ENCODE measurements at places on chromosomes 5 and 9.

DNA sequence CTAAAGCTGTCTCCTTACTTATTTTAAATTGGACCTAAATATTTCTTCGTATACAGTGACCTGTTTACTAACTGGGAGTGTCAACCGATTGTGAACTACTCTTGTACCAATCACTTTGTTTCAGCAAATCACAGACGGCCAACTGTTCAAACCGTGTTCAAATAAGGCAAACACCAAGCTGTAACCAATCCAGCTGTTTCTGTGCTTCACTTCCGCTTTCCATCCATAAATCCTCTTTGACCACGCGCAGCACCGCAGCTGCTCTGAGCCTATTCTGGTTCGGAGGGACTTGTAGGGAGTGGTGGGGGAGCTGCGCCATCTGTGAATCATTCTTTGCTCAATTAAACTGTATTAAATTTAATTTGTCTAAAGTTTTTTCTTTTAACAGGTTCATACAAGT lies 4.8 kb upstream of the FAM240B start:
- no peak for DNase-seq

DNA sequence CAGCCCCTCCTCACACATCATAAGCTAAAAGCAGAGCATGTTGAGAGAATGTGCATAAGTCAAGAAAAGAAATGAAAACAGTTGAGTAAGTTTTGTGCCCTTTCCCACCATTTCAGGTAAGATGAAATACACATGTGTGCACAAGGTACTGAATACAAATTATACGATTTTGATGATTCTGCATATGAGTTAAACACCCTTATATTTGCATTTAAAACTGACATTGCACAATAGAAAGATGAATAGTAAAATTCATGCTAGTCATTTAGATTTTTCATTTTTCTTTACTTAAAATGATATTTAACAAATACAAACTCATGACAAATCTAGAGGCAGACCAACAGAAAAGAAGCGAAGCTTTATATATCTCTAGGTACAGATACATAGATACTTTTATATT lies 24.9 kb upstream of the PSD2 start:
- DNase-seq, result no peak

DNA sequence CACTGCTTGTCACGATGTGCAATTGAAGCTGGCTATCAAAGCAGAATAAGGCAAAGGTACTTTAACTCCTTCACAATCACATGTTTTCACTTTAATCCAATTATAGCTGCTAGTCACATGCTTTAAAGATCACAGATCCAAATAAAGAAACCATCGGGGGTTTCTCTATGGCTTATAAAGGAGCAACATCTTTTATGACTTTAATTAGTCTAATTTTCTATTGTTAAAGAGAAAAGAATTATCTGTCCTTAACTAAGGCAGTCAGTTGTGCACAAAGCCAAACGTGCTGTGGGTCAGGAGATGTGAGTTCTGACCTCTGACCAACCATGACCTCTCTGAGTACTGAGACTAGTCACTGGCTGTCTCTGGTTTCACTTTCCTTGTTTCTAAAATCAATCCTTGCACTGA lies 561.1 kb downstream of the RAB3C start:
- no peak for DNase-seq

GRCh38 chr5:173328844-173329490 lies 753 bp upstream of the STC2 start:
- DNase-seq, result peak; percentile 94

- DNase-seq, result no peak
Observed at GRCh38 chr5:39876146-39876545, 451.4 kb upstream of the DAB2 start.

DNA sequence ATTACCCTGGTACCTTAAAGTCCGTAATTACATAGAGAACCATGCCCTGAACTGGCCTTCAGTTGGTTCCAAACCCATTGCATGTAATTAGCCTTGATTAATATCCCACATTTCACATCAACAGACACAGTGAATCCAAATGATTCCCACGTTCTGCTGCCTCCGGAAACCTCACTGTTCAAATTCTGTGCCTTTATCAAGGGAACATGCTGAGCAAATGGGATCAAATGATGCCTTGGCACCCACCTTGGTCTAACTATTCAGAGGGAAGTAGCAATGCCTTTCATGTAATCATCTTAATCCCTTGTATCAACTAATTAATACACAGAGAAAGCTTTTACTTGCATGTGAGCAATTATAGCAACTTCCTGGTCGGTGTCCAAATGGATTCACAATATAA lies 100.6 kb downstream of the EFNA5 start:
- DNase-seq, result no peak

GRCh38 chr9:23606107-23606506 lies 219.9 kb downstream of the ELAVL2 start:
- DNase-seq, result no peak

DNA sequence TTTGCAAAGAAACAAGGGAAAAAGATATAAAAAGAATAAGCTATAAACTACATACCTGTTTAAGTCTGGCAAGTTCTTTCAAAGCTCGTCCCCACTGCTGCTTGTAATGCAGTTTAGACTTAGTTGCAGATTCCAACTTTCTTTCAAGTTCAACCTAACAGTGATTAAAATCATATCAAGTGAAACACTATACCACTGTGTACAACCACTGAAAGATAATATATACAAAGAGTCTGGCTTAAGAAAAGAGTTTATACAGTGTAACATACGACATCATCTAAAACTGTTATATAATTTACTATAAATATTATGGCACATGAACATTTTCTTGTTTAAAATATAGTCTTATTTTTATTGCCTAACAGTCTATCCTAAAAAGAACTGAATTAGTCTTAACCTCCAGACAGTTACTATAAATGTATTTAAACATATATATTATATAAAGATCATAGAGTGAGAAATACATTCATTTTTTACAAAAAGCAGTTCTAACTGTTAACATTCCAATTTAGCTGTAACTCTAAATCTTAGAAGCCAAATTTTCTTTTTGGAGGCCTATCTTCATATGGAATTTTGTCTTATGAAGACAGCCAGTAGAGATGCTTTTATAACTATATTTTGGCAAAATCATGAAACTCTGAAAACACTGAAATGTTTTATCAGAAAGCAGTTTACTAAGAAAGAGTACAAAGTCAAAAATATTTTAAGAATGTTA lies 58.6 kb downstream of the CEP120 start:
- DNase-seq, result no peak

DNA sequence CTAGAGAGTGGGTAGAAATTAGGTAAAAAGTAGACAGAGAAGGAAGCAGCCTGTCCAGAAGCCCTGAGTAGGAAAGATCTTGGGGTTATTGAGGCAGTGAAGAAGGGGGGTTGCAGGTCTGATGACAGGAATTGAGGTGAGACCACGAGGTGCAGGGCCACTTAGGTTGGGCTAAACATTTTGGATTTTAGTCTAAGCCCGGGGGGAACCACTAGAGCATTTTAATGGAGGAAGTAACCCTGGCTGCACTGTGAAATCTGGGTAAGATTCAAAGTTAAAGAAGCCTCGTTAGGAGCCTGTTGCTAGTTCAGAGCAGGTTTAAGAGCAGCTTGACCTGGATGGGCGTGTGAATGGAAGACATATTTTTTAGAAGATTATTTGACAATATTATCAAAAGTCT lies 38.3 kb downstream of the MAP3K1 start:
- no peak for DNase-seq

GRCh38 chr5:119290161-119290569 lies 65.7 kb upstream of the TNFAIP8 start:
- DNase-seq, result no peak

GRCh38 chr9:122286764-122287163 lies 22.1 kb downstream of the MRRF start:
- no peak for DNase-seq

DNA sequence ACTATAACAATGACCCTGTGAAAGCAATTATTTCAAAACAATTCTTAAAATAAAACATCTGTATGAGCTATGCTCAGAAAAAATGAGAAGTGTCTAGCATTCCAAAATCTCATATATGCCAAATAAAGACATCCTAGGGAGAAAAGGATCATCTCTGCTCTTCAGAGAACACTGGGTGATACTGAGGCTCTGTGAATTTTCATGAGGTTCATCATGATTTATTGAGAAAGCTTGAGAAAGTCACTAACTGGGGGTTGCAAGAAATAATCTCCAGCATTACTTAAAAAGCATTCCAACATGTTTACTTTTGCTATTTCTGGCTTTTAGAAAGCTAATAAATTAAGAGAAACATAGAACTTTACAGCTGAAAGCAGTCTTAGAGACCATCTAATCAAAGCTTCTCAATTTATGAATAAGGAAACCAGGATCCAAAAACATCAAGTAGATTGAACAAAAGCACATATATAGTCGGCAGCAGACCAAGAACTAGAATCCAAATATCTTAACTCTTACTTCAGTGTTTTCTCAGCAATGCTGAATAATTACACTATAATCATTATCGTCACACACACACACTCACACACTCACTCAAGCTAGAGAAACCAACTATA lies 372.8 kb downstream of the NR2F1-AS1 start:
- DNase-seq, result no peak

- DNase-seq, result no peak
Observed at GRCh38 chr5:173835661-173836060, 52.5 kb upstream of the CPEB4 start.

DNA sequence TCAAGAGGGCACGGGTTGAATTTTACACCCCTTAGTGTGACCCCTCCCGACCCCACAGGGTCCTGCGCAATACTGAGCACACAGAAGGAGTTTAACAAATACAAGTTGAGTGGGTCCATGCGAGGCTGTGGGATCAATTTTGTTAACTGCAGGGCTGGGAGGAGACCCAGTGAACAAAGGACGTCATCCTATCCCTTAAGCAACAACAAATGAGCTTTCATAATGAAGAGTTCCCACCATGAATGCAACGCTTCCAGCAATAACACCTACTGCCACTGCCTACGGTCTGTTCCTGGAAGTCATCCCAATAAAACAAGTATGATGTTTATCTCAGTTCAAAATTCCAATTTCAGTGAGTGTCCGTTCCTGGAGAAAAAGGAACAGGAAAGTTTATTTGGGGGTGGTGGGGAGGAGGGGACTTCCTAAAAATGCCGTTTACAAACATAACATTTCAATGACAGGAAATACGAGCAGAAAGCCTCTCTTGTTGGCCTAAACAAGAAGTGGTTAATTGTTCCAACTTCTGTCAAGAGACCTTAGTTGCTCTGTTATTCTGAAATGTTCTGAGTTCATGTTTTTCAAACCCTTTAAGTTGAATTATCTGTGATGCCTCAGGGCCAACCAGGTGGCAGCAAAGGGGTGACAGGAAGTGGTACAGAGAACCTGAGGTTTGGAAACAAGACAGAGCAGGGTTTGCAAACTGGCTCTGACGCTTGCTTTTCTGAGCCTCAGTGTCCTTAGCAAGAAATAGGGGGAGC lies 65.8 kb upstream of the PLPP6 start:
- peak; percentile 18 for DNase-seq

- no peak for DNase-seq
Observed at GRCh38 chr9:123551734-123552133, 195.7 kb downstream of the CRB2 start.

DNA sequence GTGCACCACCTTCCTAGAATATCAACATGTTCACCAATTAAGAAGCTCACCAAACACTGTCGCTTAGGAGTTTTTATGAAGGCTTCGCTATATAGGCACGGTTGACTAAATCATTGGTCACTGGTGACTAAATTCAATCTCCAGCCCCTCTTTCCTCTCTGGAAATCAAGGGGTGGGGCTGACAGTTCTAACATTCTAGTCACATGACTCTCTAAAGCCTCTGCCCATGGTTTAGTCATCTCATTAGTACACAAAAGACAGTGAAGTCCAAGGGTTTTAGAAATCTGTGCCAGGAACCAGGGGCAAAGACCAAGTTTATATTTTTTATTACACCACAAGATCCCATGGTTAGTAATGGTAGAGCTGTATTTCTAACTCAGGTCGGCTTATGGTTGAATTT lies 243.2 kb downstream of the ELAVL2 start:
- no peak for DNase-seq

DNA sequence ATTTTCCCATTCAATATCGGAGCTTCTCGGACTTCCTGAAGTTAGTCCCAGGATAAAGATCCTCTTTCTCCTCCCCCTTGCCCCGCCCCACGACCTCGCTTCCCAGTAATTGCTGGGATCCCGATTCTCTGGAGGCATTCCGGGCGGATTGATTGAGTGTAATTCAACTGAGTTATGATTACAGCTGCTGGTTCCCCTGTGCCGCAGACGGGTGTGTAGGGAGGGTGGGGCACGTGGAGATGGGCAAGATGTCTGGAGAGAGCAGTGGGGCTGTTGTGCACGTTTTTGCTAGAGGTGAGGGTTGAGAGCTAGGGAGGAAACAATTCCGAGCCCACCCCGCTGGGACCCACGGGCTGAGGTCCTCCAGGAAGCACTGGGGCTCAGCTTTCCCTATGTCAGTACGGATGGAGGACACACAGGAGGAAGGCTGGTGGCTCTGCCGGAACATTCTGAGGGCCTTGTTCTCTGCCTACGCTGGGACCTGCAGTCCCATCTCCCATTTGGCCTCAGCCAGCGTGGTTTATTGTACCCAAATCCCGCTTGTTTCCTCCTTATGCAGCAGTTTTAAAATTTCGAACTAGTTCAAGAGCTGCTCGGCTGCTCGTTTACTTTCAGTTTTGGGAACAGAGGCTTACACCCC lies 2.4 kb upstream of the DMRT2 start:
- no peak for DNase-seq

DNA sequence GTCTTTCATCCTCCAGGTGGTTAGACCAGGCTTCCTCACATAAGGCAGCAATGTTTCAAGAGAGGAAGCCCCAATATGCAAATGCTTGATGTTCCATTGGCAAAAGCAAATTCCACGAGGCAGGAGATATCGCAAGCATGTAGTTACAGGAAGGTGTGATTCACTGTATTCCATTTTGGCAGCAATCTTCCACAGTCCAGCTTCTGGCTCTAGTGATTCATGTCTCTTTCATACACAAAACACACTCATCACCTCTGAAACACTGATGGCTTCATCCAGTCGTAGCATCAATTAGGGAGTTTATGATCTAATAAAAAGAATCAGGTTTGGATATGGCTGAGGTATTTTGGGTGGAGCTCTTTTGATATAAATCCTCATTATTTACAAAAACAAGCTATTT lies 552.2 kb upstream of the RIOK2 start:
- no peak for DNase-seq

DNA sequence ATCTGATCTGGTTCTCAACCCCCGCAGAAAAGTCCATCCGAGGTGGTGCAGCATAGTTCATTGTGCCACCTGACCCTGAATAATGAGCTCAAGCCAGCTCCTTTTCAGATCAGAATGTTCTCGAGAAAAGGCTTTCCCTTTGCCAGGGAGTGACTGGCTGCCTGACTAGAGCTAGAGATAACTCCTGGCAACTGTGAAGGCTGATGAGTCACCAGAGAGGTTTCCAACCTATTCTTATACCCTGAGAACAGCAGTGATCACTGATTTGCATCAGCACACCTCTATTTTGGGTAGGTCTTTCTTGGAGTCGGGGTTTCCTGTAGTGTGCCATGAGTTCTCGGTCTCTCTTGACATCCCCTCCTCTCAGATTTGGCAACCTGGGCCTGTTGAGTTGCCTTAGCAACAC lies 127.9 kb downstream of the PIK3R1 start:
- DNase-seq, result peak; percentile 68

GRCh38 chr9:20200991-20201431 lies 412.2 kb upstream of the SLC24A2 start:
- peak; percentile 25 for DNase-seq

Measured in mesendoderm (in vitro differentiated cells).